ENCODE measurements at places on chromosomes 4 and X.

GRCh38 chr4:80809039-80809729 lies 221.3 kb upstream of the BMP3 start:
- DNase-seq: no peak

DNA sequence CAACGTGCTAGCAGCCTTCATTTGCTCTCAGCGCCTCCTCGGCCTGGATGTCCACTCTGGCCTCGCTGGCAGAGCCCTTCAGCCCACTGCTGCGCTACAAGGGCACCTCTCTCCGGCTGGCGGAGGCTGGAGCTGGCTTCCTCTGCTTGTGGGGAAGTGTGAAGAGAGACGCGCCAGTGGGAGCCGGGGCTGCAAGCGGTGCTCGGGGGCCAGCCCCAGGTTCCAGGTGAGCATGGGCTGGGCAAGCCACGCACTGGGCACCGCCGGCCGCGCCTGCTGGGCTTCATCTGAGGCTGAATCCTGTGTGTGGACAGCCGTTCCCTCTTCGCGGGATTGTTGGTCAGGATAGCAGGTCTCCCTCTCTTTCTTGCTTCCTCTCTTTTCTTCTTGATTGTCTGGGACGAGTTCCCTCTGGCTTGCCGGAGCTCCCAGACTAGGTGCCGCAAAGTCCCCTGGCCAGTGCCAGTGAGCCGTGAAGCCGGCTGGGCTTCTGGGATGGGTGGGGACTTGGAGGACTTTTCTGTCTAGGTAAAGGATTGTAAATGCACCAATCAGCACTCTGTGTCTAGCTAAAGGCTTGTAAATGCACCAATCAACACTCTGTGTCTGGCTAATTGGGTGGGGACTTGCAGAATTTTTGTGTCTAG lies 165.0 kb downstream of the HEPH start:
- no peak for DNase-seq

DNA sequence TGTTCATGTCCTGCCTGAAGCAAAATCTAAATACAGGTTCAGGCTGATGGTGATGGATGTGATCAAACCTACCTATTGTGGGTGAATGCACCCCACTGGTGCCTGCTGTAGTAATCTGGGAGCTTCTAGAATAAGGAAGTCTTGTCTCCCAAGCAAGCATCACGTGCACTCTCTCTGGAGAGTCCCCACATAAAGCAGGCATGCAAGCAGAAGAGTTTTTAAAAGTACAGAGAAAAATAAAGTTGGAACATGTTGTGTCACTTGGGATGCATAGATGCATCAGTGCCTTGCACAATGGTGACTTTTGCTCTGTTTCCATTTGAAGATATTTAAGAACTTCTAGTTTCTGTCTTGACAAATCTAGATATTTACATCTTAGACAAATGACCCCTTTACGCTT lies 54.9 kb downstream of the MAD2L1 start:
- DNase-seq: no peak

DNA sequence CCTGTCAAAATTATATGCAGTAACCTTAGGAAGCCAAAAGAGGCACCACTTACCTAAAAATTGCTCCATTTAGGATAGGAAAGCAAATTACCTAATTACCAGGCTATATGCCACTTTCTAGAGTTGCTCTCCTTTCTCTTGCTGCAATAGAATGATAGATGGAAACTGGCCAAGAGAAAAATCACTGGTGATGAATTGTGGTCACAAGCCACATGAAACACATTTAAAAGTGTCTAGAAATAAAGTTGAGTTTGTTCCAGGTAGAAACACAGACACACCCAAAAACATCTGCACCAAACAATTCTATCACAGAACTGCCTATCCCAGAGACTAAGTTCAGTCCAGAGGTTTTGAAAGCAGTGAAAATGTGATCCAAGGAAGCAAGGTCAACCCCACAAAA lies 337.7 kb downstream of the PCDH19 start:
- no peak for DNase-seq

DNA sequence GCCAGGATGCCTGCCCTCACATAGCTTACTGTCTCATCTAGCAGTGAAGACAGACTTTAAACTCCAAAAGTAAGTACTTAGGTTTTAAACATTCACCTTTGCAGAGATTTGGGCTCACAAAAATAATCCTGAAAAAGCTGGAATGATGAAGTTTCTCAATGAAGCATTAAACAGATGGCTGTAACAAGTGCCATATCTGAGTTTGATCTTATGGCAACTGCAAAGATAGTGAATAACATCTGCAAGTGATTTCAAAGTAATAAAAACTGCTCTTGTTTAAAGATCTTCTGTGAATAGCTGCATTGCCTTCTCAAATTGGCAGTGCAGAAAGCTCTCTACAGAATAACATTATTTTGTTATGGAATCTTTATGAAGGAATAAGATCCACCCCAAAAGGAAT lies 271.2 kb upstream of the SMIM31 start:
- DNase-seq: no peak

- DNase-seq: no peak
Observed at GRCh38 chr4:123412091-123412505, 15.5 kb downstream of the SPRY1 start.

GRCh38 chr4:22129454-22130029 lies 181.0 kb upstream of the KCNIP4 start:
- peak; percentile 66 for DNase-seq

- DNase-seq: peak; percentile 13
Observed at GRCh38 chr4:25563071-25563564, 92.5 kb upstream of the SLC34A2 start.

DNA sequence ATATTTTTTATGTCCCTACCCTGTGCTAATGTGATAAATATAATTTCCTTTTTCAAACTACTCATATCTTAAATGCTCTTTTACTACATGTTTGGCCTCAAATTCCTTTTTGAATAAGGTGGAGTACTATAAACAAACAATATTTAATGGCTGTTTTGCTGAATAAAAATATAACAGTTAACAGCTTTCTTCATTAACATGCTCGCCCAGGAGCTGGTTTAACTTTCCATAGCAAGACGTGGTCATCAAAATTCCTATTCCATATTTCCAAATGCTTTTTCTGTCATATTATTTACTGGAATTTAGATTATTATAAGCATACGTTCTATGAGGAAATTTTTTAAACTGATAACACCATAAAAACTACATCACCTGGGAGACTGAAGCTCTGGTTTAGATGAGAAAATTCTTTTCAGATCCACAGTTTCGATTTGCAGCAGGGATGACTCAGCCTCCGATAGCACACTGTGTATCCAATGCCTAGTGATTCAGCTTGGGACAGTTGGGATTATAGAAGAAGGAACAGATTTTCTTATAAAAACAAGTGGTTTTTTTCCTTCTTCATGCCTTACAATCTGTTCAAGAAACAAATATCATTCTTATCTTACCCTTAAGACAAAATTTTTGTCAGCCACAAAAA lies 129.1 kb downstream of the FBXO8 start:
- no peak for DNase-seq

- DNase-seq: no peak
Observed at GRCh38 chr4:37522996-37523395, 163.2 kb downstream of the RELL1 start.

DNA sequence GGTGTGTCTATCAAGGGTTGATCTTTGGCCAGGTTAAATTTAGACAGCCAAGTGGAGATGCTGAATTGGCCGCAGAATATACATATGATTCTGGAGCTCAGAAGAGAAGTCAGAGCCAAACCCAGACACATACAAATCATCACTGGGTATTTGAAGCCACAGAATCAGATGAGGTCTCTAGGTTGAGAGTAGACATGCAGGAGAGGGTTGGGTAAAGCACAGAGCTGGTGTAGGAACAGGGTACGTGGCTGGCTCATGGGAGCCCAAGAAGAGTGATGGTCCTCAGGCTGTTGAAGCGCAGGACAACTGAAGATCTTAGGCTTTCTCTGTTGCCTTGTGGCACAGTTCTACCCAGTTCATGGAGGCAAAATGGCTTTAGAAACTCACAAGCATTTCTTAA lies 37.7 kb downstream of the ADAMTS3 start:
- no peak for DNase-seq

DNA sequence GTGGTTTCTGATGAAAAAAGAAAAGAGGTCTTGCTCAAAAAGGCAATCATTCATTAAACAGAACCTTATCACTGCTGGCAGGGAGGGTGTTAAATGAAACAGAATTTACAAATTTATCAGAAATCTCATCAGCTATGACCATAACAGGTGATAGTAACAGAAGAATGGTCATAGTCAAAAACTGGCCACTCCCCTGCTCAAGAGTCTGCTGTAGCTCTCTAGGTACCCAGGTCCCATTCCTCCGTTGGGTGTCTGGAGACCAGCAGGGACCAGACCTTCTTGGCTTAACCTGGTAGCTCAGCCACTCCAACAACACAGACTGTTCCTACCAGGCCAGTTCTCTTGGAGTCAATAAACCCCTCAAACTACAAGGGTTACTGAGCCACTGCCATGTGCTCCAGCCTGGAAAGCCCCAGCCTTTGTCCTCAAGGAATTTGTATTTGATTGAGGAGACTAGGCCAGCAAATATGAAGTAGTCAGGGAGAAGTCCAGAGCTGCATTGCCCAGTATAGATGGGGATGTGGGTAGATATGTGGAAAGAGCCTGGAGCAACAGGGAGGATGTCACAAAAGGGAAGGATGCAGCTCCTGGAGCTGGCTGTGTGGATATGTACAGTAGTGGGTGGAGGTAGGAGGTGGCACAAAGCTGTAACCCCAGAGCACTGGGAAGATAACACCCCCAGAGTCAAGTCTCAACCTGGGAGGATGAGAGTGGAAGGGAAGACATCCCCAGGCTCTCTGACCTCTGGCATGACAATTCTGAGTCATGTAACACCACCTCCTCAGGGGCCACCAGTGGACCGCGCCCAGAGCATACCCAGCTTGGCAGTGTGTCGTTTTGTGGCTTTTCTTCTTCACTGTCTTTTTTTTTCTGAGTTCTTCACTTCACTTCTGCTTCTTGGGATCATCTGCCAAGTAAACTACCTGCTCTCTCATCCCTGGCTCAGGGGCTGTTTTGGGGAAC lies 21.9 kb downstream of the RASL11B start:
- DNase-seq: no peak

GRCh38 chr4:127284236-127284635 lies 348.5 kb upstream of the INTU start:
- DNase-seq: no peak

GRCh38 chr4:189073739-189074138 lies 866.9 kb upstream of the FRG1 start:
- DNase-seq: no peak

- DNase-seq: peak; percentile 29
Observed at GRCh38 chr4:165016971-165017370, 14.8 kb upstream of the TRIM60 start.

- DNase-seq: no peak
Observed at GRCh38 chr4:107147873-107148272, 111.8 kb upstream of the DKK2 start.

GRCh38 chrX:78378476-78379115 lies 51.2 kb upstream of the CYSLTR1 start:
- DNase-seq: no peak

DNA sequence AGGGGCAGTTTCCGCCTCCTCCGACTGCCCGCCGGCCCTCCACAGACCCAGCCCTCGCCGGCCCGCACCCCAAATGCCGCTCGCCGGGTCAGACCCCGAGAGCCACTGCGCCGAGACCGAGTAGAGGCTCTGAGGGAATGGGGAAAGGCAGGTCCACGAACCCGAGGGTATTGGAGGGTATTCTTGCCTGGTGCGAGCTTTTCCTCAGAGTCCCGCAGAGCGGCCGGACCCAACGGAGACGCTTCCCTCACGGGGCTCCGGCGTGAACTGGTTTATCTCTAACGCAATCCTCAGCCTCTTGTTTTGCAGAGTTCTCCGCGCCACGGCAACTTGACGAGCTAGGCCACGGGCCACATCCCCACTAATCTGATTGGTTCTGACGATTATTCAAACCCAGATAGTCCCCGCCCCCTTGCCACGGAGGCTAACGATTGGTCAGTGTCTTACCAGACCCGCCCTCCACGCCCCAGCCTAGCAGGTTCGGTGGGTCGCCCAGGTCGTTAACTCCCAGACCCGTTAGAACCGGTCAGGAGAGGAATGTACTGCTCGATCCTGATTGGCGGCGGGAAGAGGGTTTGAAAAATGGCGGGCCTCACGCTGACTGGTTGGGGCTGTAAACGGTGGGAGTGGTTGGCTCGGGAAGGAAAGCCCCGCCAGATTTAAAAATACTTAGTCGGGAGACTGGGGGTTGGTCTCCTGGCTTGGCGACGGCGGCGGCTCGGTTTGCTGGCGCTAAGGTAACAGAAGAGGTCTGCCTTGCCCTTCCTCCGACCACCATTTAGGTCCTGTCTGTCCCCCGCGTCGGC lies at the start of gene HMGB2:
Gene HMGB2 (minus strand): TSS at position 274 of the 806 bp plus-strand sequence. CDS start 709 bp downstream, outside the sequence.
- peak; percentile 100 for DNase-seq

GRCh38 chrX:149867488-149867887 lies 13.5 kb upstream of the MAGEA8 start:
- no peak for DNase-seq

DNA sequence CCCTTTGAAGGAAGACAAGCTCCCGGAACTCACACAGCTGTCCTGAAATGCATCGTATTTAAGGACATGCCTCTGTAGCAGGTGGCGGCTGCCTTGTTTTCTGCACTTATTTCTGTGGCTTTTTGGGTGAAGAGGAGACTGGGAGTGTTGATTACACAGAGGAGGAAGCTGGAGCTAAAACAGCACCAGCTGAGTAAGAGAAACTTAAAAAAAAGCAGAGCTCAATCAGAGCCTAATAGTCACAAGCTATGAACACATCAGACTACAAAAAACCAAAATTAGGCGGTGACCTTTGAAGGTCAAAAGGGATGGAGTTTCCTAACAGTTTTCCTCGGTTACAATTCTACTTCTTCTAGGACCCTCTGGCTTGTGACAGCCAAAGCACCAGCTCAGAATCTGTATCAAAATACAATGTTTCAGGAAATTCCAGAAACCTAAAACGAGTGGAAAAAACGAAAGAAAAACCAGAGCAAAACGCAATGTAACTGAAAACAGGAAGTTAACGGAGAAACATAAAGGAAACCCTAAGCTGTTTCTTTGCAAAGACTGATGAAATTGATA lies 13.5 kb downstream of the PRKX start:
- DNase-seq: no peak

- no peak for DNase-seq
Observed at GRCh38 chr4:181959121-181959520, 284.1 kb upstream of the TENM3 start.

DNA sequence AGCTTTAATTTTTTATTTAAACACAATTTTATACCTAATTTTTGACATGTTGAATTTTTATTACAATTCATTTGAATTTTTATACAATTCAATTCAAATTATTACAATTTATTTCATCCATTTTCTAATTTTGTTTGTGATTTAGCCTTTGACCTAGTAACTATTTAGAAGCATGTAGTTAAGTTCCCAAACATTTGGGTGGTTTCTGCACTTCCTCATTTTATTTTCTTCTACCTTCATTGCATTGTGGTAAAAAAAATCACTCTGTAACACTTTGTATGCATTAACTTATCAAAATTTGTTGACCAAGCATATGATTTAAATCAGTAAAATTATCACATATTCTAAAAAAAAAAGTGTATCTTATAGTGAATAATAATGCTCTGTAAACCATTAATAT lies 928.9 kb downstream of the ARAP2 start:
- no peak for DNase-seq
